ENCODE measurements at places on chromosomes 12 and 14. TPM values are rescaled to one million over a fixed set of nuclear protein-coding genes. Genes with fewer than 3 reads are reported as not detected.

GRCh38 chr12:20339060-20339459, 29.3 kb upstream of the PDE3A start:
- H3K27ac ChIP-seq, result no peak overlapping the region
- H3K27me3 ChIP-seq, result no peaks in the 10 kb centered on the region
- no peaks in the 10 kb centered on the region for H3K4me1 ChIP-seq
- no peak overlapping the region for H3K4me3 ChIP-seq

Gene GCH1
- 1.4 TPM for total RNA-seq

DNA sequence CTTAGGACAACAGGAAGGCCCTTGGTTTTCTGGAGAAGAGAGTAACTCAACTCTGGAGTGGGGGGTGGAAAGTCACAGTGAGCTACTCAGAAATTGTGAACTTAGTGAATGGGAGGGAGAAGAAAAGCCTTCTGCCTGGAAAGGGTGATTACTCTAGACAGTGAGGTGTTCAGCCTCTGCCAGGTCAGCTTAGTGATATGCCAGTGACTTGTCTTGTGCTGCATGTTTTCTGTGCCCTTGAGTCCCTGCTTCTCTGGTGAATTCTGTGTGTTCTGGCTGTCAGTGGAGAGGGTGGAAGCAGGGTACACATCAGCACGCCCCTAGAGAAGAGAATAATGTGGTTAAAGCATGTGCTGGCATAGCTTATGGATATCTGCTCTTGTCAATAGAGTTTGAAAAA, 13.4 kb downstream of the ATP23 start:
- H3K4me1 ChIP-seq, result no peaks in the 10 kb centered on the region
- no peak overlapping the region for H3K27ac ChIP-seq
- H3K27me3 ChIP-seq, result no peaks in the 10 kb centered on the region

DNA sequence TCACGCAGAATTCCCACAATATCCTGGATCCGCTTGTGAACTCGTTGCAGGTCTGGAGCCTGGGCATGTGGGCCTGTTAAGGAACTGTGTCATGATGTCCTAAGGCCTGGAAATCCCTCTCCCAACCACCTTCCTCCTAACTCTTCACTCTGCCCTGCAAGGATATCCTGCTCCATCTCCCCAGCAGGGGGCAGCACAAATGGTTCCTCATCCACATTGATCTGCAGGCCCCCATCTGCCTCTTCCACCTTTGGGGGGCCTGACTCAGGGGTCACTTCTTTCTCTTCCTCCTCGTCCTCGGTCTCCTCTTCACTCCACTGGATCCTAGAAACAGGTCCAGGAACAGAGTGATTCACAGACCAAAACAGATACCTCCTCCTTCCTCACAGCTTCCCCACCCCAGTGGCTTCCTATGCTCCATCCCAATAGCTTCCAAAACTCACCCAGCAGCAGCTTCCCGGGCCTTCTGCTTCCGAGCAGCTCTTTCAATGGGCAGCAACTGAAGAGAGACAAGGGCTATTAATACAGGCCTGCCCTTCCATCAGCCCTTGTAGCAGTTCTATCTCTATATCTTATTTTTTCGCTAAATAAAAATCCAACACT, 4.5 kb downstream of the NOP2 start:
- no peak overlapping the region for H3K27ac ChIP-seq
- H3K36me3 ChIP-seq, result peaks cover 22% of the 10 kb centered on the region
- DNase-seq, result peak; percentile 74
- H3K4me3 ChIP-seq, result no peak overlapping the region
- peaks cover 5% of the 10 kb centered on the region for H3K4me1 ChIP-seq
- no peaks in the 10 kb centered on the region for H3K27me3 ChIP-seq
